ENCODE measurements at places on chromosomes 1 and 21.

DNA sequence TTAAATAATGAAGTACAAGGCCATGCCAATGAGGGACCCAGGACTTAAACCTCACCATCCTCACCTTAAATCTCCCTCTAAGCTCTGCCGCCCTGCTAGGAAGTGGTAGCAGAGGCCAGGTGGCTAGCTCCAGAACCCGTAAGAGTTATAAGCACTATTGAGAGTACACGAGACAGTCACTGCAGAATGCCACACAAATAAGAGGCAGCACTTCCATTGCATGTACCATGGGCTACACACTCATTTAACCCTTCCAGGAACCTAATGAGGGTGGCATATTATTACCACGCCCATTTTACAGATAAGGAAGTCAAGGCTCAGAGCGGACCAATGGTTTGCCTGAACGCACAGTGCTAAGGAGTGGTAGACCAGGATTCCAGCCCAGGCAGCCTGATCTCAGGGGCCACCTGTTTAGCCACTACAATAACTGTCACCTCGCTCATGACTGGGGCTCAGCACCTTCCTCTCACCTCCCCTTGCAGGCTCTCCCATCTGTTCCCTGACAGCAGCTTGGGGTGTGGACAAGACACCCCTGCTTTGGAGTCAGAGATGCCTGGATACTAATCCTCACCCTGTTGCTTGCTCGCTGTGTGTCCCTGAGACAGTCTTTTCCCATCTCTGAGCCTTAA is 54.8 kb upstream of the ID3 start:
- no peak for DNase-seq

GRCh38 chr1:94481473-94481933 is 60.1 kb downstream of the F3 start:
- peak; percentile 22 for DNase-seq

DNA sequence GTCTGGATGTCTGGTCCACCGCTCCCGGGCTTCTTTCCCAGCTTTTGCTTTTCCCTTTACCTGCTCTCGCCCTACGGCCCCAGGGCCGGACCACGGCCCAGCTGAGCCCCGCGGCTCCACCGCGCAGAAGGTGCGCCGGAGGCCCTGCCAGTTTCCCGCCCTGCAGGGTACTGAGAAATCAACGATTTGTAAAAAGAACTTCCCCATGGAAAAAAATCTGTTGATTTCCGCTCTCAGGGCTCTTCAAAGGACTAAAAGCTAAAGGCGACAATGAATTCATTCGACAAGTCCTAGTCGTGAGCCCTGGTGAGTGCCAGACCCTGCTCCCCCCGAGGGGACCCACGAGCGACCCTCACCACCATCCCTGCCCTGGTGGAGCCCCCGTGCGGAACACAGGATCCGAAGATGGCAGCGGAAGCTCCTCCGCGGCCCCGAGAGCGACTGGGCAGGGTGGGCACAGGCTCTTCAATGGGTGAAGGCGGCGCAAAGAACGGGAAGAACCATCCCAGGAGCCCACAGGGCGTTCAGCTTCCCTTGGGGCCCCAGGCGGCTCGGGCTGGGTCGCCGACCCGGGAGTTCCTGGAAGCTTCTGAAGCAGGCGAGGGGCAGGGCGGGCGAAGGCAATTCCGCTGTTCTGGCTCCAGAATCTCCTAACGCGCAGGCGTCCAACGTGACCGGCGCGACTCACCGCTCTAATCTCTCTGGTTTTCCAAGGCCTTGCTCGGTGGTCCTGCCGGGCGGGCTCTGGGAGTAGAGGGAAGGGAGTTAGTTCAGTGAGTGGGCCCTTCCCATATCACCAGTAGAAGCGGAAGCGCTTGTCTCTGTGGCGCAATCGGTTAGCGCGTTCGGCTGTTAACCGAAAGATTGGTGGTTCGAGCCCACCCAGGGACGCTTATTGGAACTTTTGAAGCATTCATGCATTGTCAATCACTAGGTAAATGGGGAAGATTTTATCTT is 6.6 kb upstream of the RNU1-2 start:
- DNase-seq = peak; percentile 64

- no peak for DNase-seq
These were observed 109.8 kb downstream of the HMCN1 start for GRCh38 chr1:185843986-185844385.

GRCh38 chr1:42739753-42740700 is at the start of gene CLDN19:
CLDN19 (minus strand) TSS chr1:42740236; CDS start chr1:42740063, 173 bp downstream.
- DNase-seq = no peak

- peak; percentile 20 for DNase-seq
These were observed 134.6 kb upstream of the RUNX3 start for GRCh38 chr1:25064465-25065240.

GRCh38 chr1:69858534-69858933 is 290.8 kb downstream of the LRRC7 start:
- no peak for DNase-seq

DNA sequence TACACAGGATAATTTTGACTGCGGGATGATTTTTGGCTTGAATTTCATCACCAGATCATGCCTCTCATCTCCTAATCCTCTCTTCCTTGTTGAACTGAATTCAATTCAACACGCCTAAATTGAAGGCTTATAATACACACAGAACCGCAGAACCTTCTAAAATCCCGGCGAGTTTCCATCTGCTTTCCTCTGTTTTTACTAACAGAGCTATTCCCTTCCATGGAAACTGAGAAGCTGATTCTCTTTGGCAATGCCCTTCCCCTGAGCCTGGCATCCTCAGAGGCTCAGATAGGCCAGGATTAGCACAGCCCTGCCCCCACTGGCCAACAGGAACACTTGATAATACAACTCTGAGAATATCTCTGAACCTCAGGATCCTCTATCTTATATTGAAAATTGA is 130.2 kb downstream of the CAPN8 start:
- DNase-seq = no peak

GRCh38 chr1:24555591-24556413 is at the start of gene NCMAP:
NCMAP (plus strand) TSS chr1:24556087; CDS start chr1:24595431, 39,344 bp downstream.
- DNase-seq = peak; percentile 64

DNA sequence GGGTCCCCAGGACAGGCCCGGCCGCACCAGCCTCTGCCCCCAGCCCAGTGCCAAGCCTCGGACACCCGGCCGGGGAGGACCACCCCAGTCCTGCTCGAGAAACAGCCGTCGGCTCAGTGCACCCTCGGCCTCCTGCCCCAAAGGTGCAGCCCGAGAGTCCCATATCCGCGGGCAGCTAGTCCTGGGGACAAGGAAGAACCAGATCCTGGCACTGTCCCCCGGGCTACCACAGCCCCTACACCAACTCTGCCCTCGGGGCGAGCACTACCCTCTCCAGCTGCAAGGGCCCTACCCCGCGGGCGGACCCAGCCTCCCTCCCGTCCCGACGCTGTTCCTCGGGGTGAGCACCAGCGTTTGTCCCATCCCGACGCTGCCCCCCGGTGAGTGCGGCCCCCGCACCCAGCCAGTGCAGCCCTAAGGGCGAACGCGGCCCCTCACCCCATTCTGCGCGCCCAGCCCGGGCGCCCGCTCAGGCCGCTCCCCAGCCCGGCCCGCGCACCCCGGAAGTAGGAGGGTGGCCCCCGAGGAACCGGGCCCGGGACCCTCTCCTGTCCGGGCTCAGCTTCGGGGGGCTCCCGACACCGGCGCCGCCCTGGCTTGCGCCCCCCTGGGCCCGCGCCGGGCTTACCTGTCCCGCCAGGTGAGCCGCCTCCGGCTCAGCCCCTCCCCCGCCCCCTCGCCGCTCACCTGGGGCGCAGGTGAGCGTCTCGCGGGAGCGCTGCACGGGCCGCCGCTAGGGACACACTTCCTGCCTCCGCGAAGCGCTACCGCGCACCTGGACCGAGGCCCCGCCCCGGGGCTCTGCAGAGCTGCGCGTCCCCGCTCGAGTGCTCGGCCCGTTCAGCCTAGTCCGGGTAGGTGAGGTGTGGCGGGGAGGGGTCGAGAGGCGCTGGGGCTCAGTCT is at the start of gene KDF1:
TSS of gene KDF1 (minus strand) at position 747 of the 903 bp plus-strand sequence. CDS start 8,088 bp downstream, outside the sequence.
- DNase-seq = peak; percentile 61

DNA sequence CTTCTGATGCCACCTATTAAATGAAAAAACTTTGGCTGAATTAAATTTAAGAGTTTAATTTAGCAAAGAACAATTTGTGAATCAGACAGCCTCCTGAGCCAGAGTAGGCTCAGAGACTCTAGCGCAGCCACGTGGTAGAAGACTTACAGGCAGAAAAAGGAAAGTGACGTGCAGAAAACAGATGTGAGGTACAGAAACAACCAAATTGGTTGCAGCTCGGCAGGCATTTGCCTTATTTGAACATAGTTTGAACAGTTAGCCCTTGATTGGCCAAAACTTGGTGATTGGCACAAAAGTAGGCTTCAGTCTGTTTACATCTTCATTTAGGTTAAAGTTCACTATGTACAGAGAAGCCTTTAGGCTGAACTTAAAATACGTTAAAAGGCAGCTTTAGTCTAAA is 22.9 kb downstream of the TCP10L start:
- DNase-seq = no peak

DNA sequence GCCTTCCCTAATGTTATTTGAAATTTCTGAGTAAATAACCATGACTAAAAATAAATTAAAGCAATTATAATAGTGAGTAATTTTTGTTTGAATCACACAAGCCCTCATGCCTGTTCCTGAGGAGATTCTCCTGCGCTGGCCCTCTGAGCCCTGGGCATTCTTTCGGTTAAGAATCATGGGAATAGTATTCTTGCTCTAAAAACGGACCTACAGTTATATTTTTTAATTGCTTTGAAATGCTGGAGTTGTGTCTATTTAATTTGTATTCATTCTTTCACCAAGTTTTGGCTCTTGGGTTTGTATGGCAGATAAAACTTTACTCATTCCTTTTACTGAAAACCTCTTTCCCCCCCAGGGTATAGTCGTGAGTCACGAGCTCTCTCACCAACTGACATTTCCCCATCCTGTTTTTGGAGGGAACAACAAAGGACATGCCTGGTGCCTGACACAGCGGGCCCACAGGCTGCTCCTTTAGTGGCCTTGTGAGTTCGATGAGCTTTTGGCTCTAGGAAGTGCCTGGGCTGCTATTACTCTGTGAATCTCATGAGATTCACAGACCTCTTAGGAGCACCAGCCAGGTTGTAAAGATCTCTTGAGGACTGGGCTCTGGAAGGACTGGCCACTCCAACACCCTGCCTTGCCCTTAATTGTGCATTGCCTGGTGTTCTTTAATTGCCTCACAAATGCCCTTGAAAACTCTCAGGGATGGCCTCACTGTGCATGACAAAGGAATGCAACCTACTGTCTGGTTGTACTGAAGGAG is 58.6 kb downstream of the DDR2 start:
- no peak for DNase-seq

GRCh38 chr1:237386362-237387143 is 344.6 kb downstream of the RYR2 start:
- DNase-seq = peak; percentile 4

- no peak for DNase-seq
These were observed 9.3 kb downstream of the SLC2A5 start for GRCh38 chr1:9059891-9060744.
